GM12864 (cell line): ENCODE measurements at places on chromosomes 16 and 17.
A peak's percentile ranks its signal among the peaks of the same experiment; 100 is the strongest.

DNA sequence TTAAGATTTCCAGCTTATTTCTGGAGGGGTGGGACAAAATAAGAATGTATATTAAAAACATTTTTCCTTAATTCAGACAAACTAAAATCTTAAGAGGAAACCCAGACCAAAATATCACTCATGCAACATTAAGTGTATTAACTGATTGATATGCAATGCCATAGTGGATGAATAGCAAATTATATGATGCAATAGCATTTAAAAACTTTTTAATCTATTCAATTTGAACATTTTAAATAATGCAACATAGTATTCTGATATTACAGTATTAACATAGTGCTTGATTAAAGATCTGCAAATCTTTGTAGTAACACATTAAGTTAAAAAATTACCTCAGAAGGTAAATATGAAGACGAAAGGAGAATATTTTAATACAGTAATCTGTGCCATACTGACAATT, 15.3 kb upstream of the INTS2 start:
- no peak for DNase-seq

GRCh38 chr16:51056331-51056730, 94.7 kb downstream of the SALL1 start:
- no peak for DNase-seq

DNA sequence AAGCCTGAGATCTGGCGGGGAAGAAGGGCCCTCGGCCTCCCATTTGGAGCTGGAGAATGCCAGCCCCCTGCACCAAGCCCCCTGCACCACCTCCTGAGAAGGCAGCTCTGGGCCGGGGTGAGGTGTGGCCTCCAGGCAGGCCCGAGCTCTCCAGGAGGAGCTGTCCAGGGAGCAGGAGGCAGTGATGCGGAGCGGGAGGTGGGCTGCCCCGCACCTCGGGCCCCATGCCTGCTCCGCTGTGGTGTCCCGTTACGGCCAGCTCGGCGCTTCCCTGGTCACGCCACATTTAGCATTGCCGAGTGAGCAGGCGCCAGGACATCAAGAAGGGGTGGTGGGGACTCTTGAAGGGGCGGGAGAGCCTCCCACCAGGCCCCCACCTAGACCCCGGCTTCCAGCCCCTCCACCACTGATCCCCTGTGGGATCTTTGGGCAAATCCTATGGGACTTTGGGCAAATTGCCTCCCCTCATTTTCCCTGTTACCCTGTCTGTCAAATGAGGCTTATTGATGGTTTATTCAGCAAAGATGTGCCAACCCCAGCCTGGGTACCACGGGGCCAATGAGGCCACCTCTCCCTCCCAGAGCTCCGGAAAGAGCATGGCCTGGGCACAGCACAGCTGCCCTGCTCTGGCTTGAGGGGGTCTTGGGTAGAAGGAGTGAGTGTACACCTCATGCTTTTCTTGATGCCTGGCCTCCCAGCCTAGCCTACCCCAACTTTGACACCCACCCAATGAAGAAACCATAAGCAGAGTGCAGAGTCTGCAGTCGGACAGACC, 15.3 kb downstream of the FOXN1 start:
- no peak for DNase-seq

GRCh38 chr16:17970816-17971331, 365.7 kb downstream of the NPIPA8 start:
- no peak for DNase-seq

GRCh38 chr16:22624800-22625533, 114.3 kb downstream of the NPIPB5 start:
- no peak for DNase-seq

GRCh38 chr17:6066183-6066948, 3.8 kb upstream of the WSCD1 start:
- no peak for DNase-seq

DNA sequence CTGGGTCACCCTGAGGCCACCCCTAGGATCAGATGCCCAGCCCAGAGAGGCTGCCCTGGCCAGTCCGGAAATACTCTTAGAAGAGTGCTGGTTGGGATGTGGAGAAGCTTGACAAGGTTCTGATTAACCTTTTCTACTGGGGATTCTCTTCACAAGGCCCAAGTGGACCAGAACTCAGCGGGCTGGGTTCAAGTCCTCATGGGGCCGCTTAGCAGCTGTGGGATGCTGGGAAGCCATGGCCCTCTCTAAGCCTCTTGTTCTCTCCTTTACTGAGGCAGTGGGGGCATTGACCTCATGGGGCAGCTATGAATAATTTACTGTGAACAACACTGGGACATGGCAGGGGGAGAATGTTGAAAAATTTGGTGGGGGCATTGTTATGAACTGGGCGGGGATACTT, 92.8 kb downstream of the CYLD start:
- DNase-seq: no peak

DNA sequence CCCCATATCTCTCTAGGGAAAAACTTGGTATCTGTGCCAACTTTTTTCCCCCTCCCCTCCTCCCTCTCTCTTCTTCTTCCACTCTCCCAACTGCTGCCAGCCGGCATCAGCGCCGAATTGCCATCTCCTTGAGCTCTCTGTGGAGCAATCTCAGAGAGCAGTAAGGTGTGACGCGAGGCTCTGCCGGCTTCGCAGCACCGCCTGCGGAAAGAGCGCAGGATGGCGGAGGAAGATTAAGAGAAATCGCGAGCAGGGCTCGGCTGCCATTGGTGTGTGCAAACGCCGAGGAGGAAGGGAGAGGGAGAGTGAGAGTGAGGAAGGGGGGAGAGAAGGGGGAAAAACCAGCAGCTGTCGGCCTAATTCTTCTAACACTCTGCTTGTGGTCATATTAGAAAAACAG, 44.2 kb downstream of the NEUROD2 start:
- DNase-seq: no peak

DNA sequence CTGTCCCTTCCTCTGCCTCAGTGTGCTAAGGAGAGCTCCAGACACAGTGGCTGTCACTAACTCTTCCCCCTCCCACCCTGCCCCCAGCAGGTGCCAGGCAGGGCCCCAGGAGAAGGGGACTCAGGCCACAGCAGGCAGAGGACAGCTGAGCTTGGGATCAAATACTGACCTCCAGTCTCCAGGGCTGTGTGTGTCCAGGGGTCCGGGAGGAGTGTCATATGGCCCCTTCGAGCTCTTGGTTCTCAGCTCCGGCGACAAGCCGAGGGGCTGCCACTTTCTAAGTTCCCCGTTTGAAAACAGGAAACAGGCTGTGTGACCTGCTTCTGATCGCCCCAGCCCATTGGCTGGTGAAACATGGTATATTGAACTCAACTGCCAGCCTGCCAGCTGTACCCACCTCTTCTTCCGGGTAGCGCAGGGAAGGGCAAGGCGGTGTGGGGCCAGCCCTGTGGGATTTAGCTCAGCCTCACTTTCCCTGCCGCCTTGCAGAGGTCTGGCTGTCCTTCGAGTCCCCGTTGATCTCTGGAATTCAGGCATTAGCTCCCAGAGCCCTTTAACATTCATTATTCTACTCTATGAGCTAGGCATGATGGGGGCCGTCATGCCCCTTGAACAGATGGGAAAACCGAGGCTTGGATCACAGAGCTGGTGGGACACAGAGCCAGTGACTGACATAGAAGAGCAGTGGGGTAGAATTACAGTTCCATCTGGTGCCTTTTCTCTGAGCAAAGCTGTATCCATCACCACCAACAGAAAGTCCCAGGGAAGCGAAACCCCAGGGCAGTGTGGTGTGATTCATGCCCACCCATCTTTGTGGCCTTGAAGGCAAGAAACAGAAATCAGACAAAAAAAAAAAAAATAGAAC, at the start of gene SNX20:
Gene SNX20 (minus strand): TSS at position 292 of the 865 bp plus-strand sequence. CDS start 3,786 bp downstream, outside the sequence.
- no peak for DNase-seq

GRCh38 chr16:51050377-51050706, 100.7 kb downstream of the SALL1 start:
- DNase-seq: no peak

DNA sequence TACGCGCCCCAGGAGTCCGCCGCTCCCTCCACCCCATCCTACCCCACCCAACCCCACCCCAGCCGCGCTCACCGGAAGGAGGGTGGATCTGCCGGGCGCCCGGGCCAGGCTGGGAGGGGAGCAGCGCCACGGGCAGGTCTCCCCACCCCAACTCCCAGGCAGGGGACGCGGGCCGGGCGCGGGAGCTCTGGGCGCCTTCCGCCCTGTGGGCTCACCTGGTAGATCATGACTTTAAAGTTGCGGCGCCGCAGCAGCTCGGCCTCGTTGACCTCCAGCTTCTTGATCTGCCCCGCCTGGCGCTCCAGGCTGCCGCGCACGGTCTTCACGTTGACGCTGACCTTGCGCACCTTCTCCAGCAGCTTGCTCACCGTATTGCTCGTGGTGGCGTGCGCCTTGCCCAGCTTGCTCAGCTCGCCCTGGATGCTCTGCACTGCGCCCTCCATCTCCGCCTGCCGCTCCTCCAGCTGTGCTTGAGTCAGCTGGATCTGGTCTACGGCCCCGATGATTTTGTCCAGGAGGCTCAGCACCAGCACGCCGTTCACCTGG, 571 bp downstream of the CAVIN1 start:
- no peak for DNase-seq

DNA sequence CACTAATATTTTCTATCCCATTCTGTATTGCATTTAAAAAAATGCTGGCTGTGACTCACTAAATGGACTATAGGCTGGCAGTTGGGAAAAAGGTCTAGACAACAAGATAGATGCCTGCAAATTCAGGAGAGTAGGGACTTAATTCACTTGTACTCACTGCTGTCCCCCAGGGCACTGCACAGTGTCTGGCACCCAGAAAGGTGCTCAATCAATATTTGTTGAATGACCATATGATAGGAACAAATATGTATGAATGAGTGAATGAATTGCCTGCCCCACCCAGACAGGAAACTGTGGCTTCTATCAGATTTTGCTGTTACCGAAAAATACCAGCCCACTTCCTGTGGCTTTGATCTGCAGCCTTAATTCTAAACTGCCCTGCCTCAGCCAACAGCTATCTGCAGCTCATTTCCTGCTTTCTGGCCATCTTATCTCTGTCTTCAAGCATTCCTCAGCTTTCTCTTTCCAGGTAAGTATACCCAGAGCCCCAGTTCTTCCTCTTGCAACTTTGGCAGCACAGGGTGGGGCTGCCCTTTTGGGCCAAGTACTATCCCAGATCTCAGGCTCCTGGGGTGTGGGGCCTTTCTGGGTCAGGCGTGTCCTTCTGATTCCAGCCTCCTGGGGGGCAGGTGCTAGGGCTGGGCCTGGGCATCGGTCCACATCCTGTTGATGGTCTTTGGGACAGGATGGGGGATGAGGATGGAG, 15.3 kb upstream of the TNS4 start:
- DNase-seq: peak; percentile 48

DNA sequence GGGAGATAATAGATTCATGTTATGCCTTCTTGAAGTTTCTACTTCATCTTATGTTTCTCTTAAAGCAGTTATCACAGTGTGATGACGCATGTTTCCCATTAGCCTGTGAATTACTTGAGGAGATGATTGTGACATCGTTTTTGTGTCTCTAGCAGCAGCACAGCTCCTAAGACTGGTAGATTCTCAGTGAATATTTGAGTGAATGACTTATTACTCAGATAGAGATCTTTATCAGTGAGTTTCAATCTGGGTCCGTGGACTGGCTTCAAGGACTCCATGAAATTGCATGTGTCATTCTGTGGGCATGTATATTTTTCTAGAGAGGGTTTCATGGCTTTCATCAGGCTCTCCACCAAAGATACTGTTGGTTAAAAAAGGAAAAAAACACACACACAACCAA, 29.9 kb downstream of the YPEL2 start:
- DNase-seq: no peak

GRCh38 chr16:49560004-49560830, 186.6 kb downstream of the C16orf78 start:
- no peak for DNase-seq

GRCh38 chr17:17382971-17383370, 79.8 kb downstream of the NT5M start:
- no peak for DNase-seq

GRCh38 chr17:66830451-66830850, 4.5 kb upstream of the CACNG5 start:
- no peak for DNase-seq

GRCh38 chr17:80026359-80027042, 9.2 kb downstream of the TBC1D16 start:
- DNase-seq: no peak

- DNase-seq: no peak
Observed at GRCh38 chr16:27991876-27992275, 71.6 kb downstream of the GSG1L start.

GRCh38 chr16:11276896-11277593, 765 bp upstream of the PRM2 start:
- DNase-seq: no peak

GRCh38 chr17:79087428-79088143, 13.0 kb downstream of the ENGASE start:
- DNase-seq: peak; percentile 12

GRCh38 chr16:21952040-21952792, 945 bp upstream of the UQCRC2 start:
- no peak for DNase-seq

DNA sequence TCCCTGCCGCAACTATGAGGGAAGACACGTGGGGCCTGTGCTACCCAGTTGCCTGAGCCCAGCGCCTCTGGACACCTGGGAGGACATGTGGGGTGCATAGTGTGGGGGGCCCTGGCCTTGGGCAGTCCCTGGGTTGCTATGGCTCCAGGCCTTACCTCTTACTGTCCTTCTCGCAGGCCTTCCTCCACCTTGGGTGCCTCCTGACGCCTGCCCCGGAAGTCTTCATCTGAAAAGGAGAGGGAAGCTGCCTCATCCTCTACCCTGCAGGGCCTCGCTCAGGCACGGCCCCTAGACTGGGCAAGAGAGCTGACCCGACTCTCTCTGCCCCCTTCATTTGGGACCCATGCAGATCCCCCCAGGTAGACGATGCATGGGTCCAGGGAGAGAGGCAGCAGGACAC, 16.5 kb upstream of the MRPS23 start:
- no peak for DNase-seq

DNA sequence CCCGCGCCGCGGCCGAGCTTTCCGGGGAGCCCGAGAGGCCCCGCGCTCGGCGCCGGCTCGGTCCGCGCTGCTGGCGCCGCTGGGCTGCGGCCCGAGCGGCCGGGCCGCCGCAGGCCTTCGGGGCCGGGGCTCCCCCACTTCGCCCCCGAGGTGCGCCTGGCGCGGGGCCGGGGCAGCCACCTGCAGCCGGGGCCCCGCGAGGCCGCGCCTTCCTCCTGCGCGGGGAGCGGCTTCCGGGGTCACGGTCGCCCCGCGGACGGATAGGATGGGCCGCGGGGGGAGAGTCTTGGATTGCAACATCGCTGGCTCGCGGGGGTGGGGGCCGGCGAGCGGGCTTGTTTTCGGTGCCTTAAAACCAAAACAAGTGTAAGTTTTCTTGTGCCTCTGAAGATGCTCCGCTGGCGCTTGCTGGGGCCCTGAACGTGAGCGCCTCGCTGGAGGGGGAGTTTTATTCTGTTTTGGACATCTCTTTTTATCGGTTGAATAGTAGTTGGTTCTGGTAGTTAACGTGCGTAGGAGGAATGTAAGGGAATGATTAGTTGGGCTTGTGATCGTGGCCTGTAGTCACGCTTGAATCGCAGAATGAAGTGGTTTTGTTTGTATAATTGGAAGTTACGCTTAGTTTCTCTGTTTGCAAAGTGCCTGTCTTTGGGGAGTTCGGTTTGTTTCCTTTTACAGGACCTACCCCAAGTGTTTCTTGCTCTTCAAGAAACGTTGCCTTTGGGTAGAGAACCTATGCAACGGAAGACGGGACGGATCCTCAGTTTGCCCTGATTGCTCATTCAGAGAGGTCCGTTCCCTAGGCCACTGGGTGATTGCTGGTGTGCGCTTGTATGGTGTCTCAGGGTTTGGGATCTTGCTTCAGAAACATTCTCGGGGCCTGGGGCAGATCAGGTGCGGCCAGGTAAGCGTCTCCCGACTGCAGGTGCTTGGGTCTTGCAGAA, 724 bp downstream of the UBE2I start:
- DNase-seq: no peak

- no peak for DNase-seq
Observed at GRCh38 chr16:5031601-5032000, 2.1 kb downstream of the NAGPA start.

- peak; percentile 21 for DNase-seq
Observed at GRCh38 chr16:12613131-12613991, 190.3 kb downstream of the CPPED1 start.
